ENCODE measurements at places on chromosomes 3 and 15.

DNA sequence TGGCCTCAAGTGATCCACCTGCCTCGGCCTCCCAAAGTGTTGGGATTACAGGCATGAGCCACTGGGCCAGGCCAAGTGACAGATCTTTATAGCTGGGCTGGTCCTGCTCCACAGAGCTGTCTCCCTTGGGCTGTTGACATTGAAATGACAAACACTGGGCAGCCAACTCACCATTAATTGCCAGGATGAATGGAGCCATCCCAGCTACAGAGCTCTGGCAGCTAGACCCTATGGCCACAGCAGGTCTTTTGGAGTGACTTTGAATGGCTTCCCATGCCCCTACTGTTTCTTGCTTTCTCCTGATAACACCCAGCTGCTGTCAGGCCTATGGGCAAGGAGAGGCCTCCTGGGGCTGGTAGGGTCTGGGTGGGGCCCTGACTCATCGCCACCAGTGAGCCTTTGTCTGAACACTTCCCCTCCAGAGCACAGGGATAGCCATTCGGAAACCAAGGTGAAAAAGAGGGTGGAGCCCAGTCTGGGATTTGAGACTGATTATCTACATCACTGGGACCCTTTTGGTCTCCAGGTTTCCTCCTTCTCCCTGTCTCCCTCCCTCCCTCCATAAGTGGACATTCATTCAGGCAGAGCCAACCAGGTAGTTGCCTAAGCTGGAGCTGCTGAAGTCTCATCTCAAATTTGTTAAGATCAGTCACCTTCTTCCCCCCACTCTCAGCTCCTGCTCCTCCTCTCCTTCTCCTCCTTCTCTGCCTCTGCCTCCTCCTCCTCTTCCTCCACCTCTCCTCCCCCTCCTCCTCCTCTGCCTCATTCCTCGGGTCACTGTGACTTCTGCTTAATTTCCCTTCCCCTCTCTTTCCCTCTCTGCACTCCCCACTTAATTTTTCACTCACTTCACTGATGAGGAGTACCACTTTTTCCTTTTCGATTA, 34.0 kb downstream of the BHLHE40 start:
- DNase-seq, result no peak

- DNase-seq, result no peak
Observed at GRCh38 chr3:64055076-64055475, 31.8 kb upstream of the PSMD6 start.

DNA sequence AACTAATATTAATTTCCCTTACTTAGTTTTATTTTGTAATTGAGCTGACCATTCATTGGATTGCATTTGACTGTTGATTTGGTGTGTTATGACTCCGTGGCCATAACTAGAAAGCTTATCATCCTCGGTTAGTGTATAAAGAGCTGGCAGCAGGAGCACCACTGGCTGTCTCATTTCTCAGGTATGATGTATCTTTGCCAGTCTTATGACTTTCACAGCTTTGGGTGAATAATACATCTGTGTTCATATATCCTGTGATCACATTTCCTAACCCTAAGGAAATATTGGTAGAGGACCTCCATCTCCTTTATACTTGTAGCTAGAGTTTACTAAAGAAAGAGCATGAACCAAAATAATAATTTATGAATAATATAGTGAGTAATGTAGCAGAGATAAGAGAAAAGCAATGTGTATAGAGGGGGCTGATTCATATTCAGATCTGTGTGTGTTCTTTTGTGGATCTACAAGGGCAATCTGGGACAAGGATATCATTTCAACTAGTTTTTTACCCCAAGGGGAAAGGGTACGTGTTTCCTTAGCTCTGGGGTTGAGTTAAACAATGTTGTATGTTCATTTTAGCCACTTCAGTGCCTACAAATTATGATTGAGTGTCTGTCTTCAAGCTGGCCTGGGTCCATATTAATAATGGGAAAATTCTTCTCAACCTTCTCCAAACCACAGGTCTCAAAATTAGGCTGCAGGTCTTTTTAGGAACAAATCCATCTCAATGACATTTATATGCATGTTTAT, 901.7 kb downstream of the NTRK3 start:
- no peak for DNase-seq

GRCh38 chr15:29337156-29337959, 67.7 kb upstream of the NSMCE3 start:
- no peak for DNase-seq

DNA sequence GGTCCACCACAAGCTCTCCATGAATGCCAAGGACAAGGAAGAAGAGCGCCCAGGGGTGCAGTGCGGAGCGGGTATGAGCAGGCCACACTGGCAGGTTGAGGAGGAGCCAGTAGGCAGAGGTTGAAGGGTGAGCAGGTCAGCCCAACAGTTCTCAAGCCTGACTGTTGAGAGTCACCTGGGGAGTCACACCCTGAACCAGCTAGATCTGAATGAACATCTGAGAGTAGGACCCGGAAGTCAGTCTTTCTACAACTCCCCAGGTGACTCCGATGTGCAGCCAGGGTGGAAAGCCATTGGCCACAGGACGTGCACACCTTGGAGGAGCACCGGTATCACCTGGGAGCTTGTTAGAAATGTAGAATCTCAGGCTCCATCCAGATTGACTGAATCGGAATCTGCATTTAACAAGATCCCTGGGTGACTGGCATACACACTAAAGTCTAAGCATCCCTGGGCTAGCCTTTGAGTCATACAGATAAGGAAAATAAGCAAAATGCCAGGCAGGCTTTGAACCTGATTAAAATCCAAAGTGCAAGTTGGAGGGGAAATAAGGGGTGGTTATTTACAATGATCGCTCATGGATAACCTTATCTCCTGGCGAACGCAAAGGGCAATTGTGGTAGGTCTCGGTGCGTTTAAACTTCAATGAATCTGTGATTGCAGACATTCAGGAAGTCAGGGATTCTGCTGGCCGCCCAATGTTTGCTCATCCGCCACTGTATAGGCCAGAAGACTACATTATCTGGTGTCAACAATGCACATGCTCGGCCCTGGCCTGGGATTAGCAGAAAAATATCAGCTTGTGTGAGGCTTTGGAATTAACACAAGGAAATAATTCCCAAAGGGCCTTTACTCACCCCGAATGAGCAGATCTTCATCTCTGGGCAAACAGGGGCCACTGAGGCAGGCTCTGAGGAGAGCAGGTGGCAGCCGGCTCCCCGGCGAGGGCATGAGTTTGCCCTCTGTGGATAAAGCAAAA, 11.7 kb upstream of the LYZL4 start:
- no peak for DNase-seq

DNA sequence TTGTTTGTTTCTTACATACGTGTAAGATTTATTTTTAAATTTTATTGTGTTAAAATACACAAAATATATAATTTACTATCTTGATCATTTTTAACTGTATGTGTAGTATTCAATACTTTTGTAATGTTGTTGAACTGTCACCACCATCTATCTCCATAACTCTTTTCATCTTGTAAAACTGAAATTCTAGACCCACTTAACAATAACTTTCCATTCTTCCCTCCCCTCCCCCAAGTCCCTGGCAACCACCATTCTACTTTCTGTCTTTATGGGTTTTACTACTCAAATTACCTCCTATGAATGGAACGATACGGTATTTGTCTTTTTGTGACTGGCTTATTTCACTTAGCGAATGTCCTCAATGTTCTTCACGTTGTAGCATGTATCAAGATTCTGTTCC, 262.1 kb upstream of the CHRM5 start:
- DNase-seq, result no peak

DNA sequence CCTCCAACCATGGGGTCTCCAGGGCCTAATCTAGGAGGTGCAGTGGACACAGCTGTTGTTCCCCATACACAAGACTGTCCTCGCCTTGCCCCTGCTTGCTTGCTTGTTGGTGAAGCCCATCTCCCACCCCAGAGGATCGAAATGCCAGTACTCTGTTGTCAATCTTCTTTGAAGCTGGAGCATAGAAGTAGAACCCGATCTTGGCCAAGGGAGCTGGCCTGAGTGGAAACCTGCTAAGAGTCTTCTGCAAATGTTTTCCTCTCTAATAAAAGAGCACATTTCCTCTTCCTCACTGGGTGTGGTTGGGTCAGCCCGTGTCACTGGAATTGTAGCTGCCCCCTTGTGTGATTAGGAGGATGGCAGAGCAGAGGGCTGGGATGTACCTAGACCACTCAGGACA, 85.4 kb downstream of the HES1 start:
- DNase-seq, result no peak

- no peak for DNase-seq
Observed at GRCh38 chr15:73570355-73571032, 62.7 kb downstream of the NPTN start.

DNA sequence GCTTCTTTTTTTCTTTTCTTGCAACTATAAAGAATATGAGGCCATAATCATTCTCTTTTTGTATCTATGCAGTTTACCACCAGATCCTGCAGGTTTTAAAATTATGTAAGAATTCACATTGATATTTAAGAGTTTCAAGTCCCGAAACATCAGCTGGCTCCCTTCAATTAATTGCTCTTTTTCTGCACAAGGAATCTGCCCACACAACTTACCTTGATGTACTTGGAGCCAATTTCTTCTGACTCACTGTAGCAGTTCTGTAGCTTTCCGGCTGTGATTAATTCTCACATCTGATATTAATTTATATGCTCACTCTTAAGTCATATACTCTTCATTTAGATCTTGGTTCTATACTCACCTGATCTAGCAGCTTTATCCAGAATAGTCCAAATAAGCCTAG, 781.8 kb downstream of the CADM2 start:
- no peak for DNase-seq

- no peak for DNase-seq
Observed at GRCh38 chr15:61151791-61152190, 77.3 kb downstream of the RORA start.

- DNase-seq, result no peak
Observed at GRCh38 chr3:27719314-27720003, 2.7 kb downstream of the EOMES start.

- no peak for DNase-seq
Observed at GRCh38 chr3:136055491-136055890, 90.0 kb downstream of the PPP2R3A start.

Measured in T-helper 1 cell (primary cell).